ENCODE measurements at places on chromosomes 3 and 15. TPM values are rescaled to one million over a fixed set of nuclear protein-coding genes. Genes with fewer than 3 reads are reported as not detected.

- no peaks in the 10 kb centered on the region for H3K4me1 ChIP-seq
- no peaks in the 10 kb centered on the region for H3K27me3 ChIP-seq
- DNase-seq = no peak
- H3K27ac ChIP-seq = no peak overlapping the region
- no peaks in the 10 kb centered on the region for H3K36me3 ChIP-seq
These were observed 312.7 kb downstream of the MFSD1 start for GRCh38 chr3:159114582-159114981.

Gene TUSC2
- total RNA-seq = 121 TPM

- DNase-seq = no peak
- no peak overlapping the region for H3K4me3 ChIP-seq
- no peak overlapping the region for H3K27ac ChIP-seq
- peaks cover 4% of the 10 kb centered on the region for H3K4me1 ChIP-seq
- H3K27me3 ChIP-seq = no peaks in the 10 kb centered on the region
These were observed 27.2 kb upstream of the MUC20 start for GRCh38 chr3:195693428-195694216.

DNA sequence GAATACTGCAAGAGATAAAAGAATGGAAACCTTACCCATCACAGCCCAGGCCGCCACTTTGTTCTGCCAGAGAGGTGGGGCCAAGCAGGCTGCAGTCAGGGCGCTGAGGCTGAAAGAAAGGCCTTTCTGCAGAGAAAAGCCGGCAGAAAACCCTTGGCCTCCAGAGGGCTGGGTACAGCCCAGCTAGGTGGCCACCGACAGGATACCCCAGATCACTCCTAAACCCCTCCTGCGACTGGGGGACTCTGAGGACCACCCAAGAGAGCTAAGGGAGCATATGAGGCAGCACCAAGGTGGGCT lies 69.3 kb downstream of the SMAD6 start:
- peak overlapping the region; percentile 26 for H3K27ac ChIP-seq
- no peak overlapping the region for H3K4me3 ChIP-seq
- H3K27me3 ChIP-seq = no peaks in the 10 kb centered on the region
- H3K4me1 ChIP-seq = peaks cover 19% of the 10 kb centered on the region

Gene IQSEC1
- 58.2 TPM for total RNA-seq

Data from prostate gland (tissue), 2 donors.